ENCODE measurements at places on chromosomes 3 and 15.

DNA sequence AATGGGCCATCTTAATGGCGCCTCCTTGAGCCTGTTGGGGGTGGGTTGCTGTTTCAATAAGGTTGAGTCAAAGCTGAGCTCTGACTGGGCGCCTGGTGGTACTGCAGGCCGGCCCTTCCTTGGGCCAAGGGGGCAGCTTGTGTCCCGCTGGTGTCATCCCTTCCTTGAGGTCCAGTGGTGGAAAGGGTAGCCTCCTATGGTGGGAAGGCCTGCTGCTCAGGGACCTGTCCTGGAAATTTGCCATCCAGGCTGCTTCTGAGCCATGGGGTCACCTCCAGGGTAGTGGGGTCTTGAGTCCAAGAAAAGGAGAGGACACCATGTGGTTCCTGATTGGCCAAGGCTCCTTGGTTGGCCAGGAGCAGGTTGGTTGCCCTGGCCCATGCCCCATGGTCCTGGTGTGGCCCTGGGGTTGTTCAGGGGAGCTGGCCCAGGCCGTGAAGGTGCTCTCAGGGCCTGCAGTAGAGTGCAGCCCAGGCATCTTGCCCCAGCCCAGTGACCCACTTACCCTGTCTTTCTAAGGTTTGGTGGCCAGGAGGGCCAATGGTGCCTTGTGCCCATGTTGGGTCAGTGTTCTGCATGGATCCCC lies 188.7 kb downstream of the UBE3A start:
- no peak for DNase-seq

DNA sequence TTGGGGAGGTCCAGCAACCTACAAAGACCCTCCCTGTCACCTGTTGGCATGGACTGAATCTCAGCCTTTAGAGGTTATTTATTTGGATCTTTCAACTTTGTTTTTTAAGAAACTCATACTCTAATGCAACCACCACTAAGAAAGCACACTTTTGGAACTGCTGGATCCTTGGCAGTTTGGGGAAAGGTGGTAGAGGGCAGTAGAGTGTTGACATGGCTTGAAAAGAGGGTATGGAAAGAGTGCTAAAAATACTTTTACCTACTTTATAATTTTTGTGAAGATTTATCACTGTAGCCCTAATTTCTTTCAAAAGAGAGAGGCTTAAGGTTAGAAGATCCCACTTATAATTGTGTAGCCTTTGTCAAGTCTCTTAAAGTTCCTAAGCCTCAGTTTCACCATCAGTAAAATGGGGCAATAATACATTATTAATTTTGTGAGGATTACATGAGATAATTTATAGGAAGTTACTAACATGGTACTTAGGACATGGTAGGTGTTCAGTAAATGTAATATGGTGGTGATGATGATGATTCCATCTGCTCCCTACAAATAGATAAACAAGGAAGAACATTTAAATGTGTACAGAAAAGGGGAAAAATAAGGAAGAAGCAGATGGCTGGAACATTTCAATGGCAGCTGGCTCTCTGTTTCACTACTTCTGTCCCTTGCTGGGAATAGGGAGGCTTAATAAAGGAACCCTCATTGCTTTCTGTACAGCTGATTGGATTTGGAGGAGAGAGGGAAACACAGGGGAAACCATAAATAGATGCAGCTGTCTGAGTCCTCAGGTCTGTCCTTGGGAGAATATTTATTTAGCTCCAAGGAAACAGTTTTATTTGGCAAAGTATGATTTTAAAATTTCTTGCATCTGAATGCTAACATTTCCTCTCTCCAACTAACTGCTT lies 208.4 kb upstream of the ADAMTS9 start:
- DNase-seq, result no peak

- DNase-seq, result no peak
These were observed 101.2 kb upstream of the PTX3 start for GRCh38 chr3:157335233-157336076.

GRCh38 chr3:30245858-30246622 lies 360.4 kb upstream of the TGFBR2 start:
- peak; percentile 11 for DNase-seq

GRCh38 chr3:4596612-4597011 lies 103.5 kb downstream of the ITPR1 start:
- peak; percentile 26 for DNase-seq

- no peak for DNase-seq
These were observed 61.1 kb downstream of the AMOTL2 start for GRCh38 chr3:134312873-134313846.

DNA sequence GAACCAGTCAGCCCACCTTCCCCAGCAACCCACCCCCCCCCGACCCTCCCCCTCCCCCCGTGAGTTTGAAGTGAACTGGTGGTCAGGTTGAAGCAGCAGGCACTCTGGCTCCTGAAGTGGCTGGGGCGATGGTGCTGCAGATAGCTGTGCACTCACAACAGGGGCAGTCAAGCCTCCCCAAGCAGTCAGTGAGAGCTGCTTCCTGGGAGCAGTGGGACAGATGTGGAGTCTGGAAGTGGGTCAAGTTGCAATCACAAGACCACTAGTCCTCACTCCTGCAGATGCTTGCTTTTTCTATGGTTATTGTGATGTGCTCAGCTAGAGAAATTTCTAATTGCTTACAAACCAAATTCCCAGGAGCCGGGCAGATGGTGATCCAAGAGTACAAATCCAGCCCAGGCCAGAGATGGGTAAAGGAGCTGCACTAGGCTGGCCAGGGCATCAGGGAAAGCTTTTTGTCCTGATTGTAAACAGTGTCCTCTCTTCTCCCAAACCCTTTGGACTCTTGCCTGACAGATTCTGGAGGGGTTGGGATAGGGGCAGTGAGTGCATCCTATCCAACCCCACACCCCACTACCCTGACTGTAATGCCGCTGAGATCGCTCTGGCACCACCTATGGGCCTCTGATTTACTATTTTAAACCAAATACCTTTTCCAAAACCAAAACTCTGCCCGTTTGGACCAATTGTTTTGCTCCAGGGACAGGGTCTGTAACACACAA lies 9.8 kb upstream of the CLPX start:
- no peak for DNase-seq

GRCh38 chr15:79702621-79703020 lies 194.2 kb downstream of the MTHFS start:
- DNase-seq, result no peak

GRCh38 chr3:156627946-156628569 lies 46.3 kb upstream of the TIPARP start:
- DNase-seq, result no peak

- DNase-seq, result peak; percentile 70
These were observed 20.3 kb upstream of the CSPG4 start for GRCh38 chr15:75732809-75733451.

- DNase-seq, result no peak
These were observed 260.4 kb upstream of the SLCO3A1 start for GRCh38 chr15:91593067-91593466.

DNA sequence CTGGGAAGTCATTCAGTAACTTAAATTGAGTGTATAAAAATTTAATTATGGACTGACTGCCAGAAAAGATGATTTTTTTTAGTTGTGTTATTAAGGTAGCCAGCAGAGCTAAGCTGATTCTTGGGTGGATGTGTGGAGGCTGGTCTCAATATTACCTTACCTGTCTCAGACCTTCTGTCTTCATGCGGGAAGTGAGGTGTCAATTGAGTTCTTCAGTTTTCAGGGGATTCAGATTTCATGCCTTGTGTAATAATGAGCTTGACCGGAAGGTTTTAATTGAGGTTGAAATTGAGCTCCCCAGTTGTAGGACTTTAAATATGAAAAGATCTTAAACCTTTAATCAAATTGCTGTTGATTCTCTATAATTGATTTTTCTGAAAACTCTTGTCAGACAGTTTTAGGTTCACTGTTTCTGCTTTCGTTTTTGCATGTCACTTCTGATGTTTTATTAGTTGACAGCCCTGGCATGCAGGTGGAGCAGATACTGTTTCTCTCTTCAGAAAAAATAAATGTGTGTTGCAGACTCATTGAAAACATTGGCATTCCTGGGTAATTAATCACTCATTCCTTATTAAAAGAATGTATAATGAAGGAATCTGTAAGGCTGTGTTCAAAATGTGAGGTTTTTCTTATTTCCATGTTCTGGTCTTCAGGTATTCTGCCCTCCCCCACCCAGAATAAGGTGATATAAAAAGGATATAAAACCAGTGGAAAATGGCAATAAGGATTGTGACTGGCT lies 54.5 kb downstream of the PSMD6 start:
- DNase-seq, result no peak

DNA sequence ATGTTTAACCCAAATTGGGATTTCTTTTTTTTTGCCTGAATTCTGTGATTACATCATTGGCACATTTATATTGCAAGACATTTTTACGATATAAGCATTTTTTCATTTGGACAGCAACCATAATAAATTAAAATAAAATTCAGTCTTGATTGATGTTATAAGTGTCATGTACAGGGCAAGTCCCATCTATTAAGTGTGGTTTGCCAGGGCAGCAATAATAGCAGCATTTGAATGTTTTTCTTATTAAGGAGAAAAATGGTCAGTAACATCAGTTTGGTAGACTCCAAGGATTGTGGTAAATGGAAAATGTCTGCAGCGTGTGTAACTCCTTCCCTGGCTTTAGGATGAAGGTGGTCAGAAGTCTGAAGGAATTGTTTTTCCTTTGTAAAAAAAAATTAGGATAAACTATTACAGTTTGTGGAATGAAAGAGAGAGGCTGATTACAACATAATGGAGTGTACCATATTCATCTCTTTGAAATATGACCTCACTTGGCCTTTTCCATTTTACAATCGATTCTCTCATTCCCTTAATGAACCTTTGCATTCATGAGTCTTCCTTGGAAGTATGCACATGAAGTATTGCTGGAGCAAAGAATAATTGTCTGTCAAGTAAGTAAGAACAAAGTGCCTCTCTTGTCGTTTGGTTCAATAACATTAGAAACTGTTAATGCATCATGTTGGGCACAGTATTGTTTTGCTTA lies 405.4 kb upstream of the THRB start:
- DNase-seq, result no peak

Measured in HEK293T (cell line).